ENCODE measurements at places on chromosomes 16 and 17.

DNA sequence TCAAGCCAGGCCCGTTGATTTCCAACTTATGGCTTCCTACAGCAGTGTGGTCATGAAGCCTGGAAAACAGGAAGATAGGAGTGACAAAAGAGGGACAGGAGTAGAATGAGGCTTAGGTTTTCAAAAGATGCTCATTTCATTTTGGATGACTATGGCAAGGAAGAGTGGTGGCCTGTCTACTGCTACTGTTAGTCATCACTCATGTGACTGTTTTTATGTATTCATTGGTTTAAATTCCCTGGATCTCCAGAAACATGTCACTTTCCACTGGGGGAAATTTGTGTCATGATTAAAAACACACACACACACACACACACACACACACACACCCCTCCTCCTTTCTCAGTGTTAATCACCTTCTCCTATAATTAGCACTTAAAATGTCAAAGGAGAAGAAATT lies 1.1 kb upstream of the CYLD start:
- DNase-seq: peak; percentile 46

DNA sequence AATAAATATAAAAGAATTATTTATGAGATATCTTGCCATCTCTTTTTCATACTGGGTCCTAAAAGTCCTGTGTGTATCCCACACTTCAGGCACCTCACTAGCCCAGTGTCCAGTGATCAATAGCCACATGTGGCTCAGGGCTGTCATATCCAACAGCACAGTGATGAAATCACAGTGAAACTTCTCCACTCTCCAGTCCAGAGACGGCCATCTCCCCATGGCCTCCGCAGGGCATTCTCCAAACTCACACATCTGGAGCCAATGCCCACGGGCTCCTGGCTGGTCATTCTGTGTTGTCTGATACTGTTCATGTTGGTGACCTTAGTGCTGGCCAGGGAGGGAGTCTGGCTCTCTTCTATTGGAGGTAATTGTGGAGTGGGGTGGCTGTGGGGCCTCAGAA lies 125.2 kb upstream of the SDK2 start:
- no peak for DNase-seq

DNA sequence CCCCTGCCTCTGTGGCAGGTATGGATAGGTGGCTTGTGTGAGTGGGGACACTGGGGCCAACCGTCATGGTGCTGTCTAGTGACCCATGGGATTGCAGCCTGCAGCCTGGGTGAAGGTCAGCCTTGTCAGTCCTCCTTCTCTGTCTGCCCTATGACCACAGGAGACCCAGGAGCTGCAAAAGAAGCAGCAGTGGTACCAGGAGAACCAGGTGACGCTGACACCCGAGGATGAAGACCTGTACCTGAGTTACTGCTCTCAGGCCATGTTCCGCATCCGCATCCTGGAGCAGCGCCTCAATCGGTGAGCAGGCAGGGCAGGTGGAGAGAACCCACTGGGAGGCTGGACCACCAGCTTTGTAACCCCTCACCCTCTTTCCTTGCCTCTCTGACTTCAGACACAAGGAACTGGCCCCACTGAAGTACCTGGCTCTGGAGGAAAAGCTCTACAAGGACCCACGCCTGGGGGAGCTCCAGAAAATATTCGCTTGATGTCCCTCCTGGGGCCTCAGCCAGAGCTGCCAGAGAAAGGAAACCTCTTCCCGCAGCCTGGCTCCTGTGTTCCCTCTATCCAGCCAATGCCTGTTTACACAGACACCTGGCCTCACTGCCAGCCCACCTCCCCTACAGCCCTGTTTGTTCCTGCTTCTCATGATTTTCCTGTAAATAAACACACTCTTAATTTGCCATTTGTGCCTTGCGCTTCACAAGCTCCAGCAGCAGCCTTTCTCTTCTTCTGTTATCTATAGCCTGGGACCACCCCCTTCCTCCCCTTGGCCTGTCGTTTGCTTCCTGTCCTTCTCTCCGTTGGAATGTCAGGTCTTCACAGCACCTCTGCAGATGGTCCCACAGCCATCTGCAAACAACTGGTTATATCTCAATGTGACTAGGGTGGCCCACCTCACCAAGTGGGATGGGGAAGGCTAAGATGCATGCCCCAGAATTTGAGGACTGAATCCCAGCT lies 4.5 kb upstream of the KATNB1 start:
- no peak for DNase-seq

- DNase-seq: no peak
Measured at GRCh38 chr17:63993368-63993985, 4.7 kb upstream of the PRR29 start.

GRCh38 chr16:82400046-82400445 lies 226.7 kb upstream of the CDH13 start:
- no peak for DNase-seq

DNA sequence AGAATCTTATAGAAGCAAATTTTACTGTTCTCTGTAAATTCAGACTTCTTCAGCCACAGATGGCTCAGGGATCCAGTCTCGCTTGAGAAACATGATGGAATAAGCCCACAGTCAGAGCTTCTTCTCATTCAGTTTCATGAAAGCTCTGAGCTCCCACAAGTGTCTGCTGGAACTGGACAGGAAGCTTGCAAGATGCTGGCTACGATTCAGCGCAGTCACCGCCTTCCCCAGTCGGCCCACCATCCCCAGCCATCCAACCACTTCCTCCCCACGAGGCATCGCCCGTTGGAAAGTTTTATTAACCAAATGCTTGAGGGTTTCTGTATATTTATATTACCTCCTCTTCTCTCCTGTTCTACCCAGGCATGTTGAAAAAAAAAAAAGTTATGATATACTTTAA lies 171.7 kb downstream of the ZFHX3 start:
- DNase-seq: peak; percentile 85

DNA sequence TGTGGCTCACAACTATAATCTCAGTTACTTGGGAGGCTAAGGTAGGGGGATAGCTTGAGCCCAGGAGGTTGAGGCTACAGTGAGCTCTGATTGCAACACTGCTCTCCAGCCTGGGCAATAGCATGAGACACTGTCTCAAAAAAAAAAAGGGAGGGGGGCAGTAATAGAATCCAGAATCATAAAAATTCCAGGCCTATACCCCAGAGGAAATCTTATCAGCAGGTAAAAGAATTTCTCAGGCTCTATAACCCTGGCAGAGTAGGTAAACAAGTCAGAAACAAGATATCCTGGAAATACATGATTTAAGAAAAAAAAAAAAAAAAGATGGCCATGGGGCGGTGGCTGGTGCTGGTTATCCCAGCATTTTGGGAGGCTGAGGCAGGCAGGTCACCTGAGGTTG lies 12.9 kb downstream of the SPAG9 start:
- DNase-seq: no peak
